ENCODE measurements at places on chromosomes 6 and 20.

- no peak for DNase-seq
These were observed 18.8 kb upstream of the OLIG3 start for GRCh38 chr6:137512757-137513605.

- no peak for DNase-seq
These were observed 687.9 kb upstream of the CITED2 start for GRCh38 chr6:140062043-140063020.

- DNase-seq: no peak
These were observed 3.1 kb downstream of the SLX4IP start for GRCh38 chr20:10438217-10438616.

- DNase-seq: no peak
These were observed 2.5 kb downstream of the OVOL2 start for GRCh38 chr20:18055261-18055660.

DNA sequence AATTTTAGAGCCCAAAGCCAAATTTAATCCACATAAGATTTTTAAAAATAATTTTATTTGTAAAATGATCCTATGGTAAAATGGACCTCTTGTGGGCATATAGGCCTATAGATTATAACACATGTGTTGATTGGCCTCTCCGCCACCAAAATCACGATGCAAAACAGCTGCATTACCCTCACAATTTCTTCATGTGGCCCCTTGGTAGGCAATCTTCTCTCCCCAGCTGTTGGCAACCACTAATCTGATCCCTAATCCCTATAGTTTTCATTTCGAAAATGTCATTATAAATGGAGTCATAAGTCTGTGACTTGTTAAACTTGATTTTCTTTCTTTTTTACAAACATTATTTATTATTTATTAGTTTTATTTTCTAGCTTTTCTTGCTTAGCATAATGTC is 263.9 kb upstream of the SULF2 start:
- no peak for DNase-seq

GRCh38 chr20:23105193-23105592 is 19.1 kb upstream of the CD93 start:
- DNase-seq: no peak

GRCh38 chr20:14454296-14454695 is 116.9 kb upstream of the FLRT3 start:
- no peak for DNase-seq

GRCh38 chr20:40689100-40689942 is at the start of gene MAFB:
MAFB (minus strand) TSS chr20:40689236; CDS start chr20:40688850, 386 bp downstream.
- DNase-seq: no peak

Measured in T follicular helper cell (primary cell).